CD4-positive, alpha-beta T cell treated with Interleukin-1 beta for 1 hour (primary cell): ENCODE measurements at places on chromosomes 13 and 19.

DNA sequence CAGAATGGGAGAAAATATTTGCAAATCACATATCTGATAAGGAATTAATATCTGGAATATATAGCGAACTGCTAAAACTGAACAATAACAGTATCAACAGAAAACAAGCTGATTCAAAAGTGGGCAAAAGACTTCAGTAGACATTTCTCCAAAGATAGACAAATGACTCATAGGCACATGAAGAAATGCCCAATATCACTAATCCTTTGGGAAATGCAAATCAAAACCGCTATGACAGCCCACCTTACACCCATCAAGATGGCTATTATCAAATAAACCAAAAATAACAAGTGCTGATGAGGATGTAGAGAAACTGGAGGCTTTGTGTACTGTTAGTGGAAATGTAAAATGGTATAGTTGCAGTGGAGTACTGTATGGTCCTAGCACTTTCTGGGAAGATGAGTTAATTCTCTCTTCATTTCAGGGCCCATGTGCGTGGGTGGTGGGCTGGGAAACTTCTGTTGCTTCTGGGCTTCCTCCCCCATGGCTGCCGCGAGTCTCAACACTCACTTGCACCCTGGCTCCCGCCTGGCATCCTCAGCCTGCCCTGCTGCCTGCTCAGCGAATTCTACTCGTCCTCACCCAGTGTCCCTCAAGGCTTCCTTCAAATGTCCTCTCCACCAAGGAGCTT, 12.4 kb upstream of the GJA3 start:
- DNase-seq, result no peak

DNA sequence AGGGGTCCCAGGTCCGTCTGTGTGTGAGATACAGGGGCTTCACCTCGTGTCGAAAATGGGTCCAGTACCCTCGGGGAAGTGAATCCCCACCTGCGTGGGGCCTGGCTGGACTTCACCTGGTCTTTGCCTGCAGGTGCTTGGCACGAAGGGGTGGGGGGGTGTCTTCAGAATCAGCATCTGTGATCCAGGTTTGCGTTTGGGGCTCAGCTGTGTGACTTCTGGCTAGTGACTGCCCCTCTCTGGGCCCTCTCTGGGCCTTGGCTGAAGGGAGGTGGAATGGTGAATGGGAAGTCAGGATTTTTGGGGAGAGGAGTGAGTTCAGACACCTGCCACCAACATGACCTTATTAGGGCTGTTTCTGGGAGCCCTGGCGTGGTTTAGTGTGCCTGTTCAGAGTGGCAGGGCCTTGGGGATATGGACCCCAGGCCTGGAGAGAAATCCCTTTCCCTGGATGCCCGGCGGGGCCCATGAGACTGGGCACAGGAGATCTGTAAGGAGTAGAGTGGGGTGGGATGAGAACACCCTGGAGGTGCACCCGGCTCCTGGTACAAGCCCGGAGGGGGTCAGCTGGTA, 2.7 kb downstream of the CELF5 start:
- DNase-seq, result no peak

DNA sequence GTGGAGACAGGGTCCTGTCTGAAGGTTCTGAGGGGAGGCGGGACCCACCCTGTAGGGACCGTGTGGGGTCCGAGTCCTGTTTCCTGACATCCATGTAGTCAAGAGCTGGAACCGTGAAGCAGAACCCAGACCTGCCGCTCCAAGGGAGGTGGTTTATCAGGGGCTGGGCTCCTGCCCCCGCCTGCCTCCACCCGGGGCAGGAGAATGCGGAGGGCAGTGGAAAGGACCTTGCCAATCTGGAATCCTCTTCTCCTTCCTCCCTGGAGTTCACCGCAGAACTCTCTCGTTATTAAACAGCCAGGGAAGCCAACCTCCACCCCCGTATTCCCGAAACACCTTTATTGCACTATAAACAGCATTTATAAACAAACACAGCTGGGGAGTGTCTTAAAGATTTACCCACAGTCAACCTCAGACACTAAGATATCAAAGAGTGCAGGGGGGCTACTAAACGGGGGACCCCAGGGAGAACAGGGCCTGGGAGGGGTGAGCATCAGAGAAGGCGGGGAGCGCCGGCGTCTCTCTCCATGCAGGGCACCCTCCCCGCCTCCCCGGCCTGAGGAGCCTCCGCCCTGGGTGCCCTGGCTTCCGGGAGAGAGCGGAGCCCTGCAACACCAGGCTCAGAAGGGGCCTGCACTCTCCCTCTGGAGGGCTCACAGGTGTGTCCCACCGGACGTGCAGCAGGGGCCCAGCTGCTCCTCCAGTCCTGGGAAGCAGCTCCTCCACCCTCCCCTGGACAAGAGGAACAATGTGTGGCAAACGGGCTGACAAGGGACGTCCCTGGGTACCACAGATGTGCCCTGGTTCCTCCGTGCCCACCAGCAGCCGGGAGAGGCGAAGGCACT, 3.6 kb downstream of the C2CD4C start:
- no peak for DNase-seq

DNA sequence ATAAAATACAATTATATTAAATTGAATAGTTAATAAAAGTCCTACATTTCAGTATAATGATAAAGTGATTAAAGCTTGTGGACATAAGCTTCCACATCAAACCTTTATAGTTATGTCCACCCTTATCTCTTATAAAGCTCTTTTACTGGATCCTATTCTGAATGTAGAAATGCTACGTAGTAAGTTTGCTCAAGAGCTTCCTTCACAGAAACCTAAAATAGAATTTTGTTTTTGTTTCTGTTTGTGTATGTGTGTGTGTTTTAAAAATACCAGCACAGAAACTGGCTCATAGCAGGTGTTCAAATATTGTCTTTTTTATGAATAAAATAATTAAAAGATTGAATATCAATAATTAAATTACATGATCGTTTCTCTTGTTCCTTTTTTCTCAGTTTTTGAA, 21.0 kb upstream of the UFM1 start:
- DNase-seq, result no peak
